ENCODE measurements at places on chromosomes 4 and X.

DNA sequence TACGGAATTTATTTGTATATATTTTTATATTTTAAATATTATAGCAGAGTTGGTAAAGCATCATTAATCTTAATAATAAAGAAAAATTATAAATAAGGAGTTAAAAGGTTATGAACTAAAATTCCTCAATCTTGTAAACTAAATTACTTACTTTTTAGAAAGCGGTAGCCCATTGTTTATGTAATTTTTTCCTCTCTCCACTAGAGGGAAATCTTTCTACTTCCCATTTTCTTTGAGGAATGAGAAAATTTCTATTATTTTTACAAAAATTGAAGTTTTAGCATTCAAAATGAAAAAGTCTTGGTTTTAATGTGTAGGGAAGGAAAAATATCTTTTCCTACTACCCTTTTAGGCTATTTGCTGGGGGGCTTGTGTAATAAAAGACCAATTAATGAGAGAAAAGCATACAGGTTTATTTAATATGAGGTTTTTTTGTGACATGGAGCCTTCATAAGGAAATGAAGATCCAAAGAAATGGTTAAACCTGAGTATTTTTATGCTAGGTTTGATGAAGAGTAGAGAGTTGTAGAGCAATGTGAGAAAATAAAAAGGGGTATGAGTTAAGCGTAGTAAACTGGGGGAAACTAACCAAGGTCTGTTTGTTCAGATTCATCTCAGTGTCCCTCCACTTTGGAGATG, 68.7 kb upstream of the ADAD1 start:
- DNase-seq: no peak

GRCh38 chr4:181006499-181007260, 1236.5 kb upstream of the TENM3 start:
- DNase-seq: no peak

GRCh38 chr4:87758270-87758669, 41.1 kb upstream of the IBSP start:
- no peak for DNase-seq

DNA sequence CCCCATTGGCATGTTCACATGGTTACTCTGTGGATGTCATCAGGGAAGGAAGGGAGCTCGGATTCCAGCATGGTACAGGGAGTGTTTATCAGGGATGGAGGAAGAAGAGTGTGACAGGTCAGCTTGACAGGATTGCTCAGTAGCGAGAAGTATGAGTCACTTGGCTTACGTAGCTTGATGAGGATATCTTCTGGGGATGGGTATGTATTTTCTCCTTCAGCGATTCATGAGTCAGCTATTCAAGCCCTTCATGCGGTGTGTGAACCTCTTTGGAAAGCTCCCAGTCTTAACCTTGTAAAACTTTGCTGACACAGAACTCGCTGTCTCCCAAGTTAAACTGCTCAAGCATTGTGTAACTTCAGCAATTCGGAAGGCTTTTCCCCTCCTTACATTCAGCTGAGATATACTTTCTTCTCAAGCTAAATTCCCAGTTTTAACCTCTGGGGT, 275.4 kb downstream of the ARHGAP10 start:
- peak; percentile 97 for DNase-seq

Measured in GM04504 (cell line).